ENCODE measurements at places on chromosomes 1 and 21. TPM values are rescaled to one million over a fixed set of nuclear protein-coding genes. Genes with fewer than 3 reads are reported as not detected.

Gene RNU1-1
- total RNA-seq: 1,622 TPM

Gene OLIG2
- total RNA-seq: not detected

Gene UCK2
- 67.2 TPM for total RNA-seq

Gene IPP
- 7.9 TPM for total RNA-seq

Gene A3GALT2
- total RNA-seq: not detected

Gene ODF2L
- total RNA-seq: 9.7 TPM

Gene NBPF4
- total RNA-seq: 0.88 TPM

Gene AMY2A
- not detected for total RNA-seq

Gene VN1R5
- not detected for total RNA-seq

Measured in Caco-2 (cell line).